ENCODE measurements at places on chromosomes 2 and 18. TPM values are rescaled to one million over a fixed set of nuclear protein-coding genes. Genes with fewer than 3 reads are reported as not detected.

DNA sequence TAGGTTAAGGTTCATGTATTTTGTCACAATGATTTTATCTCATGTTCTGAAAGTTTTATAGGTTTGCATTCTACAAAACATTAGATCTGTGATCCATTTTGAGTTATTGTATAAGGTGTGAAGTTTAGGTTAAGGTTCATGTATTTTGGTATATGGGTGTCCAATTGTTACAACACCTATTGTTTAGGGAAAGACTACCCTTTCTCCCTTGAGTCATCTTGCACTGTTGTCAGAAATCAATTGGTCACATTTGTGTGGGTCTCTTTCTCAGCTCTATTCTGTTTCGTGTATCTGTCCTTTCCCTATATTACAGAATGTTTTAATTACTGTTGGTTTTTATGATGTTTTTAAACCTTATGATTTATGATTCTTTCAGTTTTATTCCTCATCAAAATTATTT lies 192.3 kb downstream of the MCFD2 start:
- no peak for DNase-seq

GRCh38 chr18:31229829-31230228 lies 67.2 kb upstream of the DSC1 start:
- no peak for DNase-seq

DNA sequence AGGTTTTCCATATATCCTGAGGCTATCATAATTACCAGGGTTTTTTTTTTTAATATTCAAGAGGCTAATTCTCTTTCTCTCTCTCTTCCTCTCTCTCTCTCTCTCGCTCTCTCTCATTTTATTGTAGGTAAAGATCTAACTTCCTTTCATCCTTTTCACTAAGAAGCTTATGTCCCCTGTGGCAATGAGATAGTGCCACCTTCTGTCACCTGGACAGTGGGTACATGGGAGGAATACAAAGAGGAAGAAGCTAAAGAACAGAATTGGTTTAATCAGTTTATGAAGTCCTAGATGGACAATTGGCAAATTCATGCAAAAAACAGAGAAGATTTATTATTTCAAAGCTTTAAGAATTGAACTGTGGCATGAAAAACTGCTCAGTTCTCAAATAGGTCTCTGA lies 1582.3 kb upstream of the TMEFF2 start:
- no peak for DNase-seq

GRCh38 chr2:20071397-20072383 lies 20.3 kb upstream of the LAPTM4A start:
- peak; percentile 38 for DNase-seq

DNA sequence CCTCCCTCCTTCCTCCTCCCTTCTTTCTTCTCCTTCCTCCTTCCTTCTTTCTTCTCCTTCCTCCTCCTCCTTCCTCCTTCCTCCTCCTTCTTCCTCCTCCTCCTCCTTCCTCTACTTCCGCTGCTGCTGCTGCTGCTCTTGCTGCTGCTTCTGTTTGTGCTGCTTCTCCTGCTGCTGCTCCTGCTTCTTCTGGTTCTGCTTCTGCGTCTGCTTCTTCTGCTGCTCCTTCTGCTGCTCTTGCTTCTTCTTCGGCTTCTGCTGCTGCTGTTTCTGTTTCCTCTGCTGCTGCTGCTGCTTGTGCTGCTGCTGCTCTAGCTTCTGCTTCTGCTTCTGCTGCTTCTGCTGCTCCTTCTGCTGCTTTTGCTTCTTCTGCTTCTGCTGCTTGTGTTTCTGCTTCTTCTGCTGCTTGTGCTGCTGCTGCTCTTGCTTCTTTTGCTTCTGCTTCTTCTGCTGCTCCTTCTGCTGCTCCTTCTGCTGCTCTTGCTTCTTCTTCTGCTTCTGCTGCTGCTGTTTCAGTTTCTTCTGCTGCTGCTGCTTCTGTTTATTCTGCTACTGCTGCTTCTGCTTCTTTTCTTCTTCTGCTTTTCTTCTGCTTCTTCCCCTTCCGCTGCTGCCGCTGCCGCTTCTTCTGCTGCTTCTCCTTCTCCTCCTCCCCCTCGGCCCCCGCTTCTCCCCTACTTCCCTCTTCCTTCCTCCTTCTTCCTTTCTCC lies 8.6 kb downstream of the SNRNP27 start:
- no peak for DNase-seq

GRCh38 chr2:109341355-109342255 lies 212.6 kb downstream of the SH3RF3 start:
- DNase-seq: no peak

- no peak for DNase-seq
Observed at GRCh38 chr2:84631985-84632384, 115.7 kb downstream of the DNAH6 start.

DNA sequence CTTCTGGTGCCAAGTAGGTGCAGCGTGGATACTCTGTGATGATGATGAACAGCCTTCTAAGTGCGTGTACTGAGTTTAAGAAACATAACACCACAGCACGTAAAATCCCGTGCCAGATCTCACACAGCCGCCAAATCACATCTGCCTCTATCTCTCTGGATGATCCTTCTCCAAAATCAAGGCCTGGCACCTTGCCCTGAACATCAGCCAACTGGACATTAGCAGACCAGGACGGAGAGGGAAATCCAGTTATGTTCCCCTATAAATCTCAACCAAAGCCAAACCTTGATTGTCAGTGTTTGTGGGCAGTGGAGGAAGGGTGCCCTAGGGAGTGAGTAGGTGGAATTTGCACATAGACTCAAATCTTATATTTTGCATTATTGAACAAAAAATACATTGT lies 164.3 kb downstream of the MIB1 start:
- peak; percentile 15 for DNase-seq

GRCh38 chr2:43228321-43228751 lies 1.9 kb upstream of the ZFP36L2 start:
- DNase-seq: no peak

DNA sequence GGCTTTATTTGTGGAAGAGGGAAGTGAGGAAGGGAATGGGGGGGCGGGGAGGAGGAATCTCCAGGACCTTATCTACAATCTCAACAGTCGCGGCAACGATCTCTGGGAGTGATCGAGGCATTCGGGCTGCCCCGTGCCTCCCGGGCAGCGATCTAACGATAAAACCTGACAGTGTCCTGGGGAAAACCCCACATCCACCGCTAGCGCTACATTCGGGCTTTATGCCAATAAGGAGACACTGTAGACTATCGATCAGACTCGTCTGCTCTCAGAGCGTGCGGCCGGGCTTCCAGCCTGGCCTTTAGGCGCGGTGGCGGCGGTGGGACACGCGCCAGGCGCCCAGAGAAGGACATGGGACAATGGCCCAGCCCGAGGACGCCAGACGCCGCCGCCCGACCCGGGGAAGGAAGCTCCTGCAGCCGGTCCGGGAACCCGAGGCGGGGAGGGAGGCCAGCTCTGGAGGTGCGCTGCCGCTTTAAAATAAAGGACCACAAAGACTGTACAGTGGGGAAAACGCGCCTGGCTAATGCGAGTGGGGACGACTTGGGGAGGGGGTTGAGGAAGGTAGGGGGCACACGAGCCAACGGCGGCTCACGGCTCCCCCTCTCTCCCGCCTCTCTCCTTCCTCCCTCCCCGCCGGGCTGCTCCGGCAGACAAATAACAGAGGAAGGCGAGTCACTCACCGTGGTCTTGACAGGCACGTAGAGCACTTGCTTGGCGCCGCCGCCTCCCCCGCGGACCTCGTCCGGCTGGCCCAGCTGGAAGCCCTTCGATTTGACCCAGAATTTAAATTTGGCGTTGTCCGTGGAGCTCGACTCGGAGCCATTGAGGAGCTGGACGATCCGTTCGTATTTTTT lies 2.2 kb downstream of the NOL4 start:
- peak; percentile 13 for DNase-seq

DNA sequence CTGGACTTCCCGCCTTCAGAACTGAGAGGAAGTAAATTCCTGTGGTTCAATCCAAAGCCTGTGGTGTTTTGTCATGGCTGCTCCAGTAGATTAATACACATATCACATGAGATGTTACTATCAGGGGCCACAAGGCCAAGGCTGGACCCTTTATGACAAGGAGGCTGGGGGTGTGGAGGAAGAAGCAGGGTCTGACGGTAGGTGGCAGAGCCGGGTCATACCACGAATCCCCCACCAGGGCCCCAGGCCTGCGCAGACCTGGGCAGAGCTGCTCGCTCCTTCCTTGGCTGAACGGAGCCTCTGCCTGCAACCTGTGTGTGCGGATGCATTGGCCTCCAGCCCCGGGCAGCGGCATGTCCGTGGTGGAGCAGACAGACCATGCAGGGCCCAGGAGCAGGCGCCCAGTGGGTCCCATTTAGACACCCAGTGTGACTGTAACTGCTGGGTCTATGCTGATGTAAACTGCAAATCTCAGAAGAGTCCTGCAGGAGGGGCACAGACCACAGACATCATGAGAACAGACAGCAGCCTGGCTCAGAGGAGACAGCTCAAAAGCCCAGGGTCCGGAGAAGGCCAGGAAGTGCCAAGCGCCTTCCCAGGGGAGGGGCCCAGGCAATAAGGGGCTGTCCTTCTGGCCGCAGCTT lies 155.2 kb downstream of the PXDN start:
- DNase-seq: peak; percentile 66

DNA sequence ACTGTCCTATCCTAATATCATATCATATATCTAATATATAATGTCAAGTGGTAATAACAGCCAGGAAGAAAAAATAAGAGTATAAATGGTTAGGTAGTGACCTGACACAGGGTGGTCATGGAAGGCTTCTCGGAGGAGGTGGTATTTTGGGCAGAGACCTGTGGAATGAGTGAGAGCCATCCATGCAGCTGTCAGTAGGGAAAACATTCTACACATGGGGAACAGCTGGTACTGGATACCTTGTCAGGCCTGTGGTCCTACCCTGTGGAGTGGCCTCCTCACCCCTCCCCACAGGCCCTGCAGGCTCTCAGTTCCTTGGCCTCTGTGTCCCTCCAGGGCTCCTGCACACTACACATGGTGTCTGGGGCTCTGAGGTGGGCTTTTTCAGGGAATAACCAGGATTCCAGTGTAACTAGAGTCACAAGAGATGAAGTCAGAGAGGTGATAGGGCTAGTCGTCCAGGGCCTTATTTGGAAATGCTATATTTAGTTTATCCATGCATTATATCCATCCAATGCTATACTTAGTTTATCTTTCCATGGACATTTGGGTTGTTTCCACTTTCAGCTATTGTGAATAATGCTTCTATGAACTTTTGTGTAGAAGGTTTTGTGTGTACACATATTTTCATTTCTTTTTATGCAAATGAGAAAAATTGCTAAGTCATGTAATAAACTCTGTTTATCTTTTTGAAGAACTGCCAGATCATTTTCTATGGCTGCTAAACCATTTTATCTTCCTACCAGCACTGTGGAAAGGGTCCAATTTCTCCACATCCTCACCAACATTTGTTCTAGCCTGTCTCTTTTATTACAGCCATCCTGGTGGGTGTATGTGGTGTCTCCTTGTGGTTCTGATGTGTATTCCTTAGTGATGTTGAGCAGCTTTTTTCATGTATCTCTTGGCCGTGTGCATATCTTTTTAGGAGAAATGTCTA lies 75.6 kb downstream of the TPGS2 start:
- peak; percentile 10 for DNase-seq

DNA sequence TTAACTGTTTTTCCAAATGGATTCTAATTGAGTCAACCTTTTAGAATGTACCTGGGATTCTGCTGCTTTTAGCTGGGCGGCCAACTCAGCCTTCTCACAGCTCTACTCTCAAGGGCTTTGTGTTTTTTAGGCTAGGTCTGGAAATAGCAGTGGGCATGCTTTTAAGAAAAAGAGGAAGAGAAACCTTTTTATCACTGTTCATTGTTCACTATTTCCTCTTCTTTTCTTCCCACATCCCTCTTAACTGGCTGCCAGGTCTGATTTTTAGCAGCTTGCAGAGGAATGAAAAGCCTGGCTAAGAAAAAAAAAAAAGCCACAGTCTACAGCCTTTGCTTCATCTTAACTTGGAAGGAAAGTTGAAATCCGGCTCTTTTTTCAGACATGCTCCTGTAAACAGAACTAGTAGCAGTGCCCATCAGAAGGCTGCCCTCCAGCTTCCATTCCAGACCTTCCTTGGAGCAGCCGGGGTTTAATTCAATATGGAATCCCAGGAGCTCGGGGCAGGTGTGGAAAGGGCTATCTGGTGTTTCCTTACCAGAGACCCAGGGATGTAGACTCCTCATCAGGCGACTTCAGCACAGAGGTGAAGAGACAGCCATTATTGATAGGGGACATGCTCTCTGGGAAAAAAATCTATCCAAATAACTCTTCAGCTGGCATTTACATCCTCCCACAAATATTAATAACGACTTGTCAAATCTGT lies 230.7 kb downstream of the MYO3B start:
- no peak for DNase-seq

GRCh38 chr2:27262379-27263286 lies at the start of gene SLC30A3:
Gene SLC30A3 (minus strand): TSS chr2:27263047. CDS start chr2:27262906, 141 bp downstream.
- DNase-seq: peak; percentile 85

DNA sequence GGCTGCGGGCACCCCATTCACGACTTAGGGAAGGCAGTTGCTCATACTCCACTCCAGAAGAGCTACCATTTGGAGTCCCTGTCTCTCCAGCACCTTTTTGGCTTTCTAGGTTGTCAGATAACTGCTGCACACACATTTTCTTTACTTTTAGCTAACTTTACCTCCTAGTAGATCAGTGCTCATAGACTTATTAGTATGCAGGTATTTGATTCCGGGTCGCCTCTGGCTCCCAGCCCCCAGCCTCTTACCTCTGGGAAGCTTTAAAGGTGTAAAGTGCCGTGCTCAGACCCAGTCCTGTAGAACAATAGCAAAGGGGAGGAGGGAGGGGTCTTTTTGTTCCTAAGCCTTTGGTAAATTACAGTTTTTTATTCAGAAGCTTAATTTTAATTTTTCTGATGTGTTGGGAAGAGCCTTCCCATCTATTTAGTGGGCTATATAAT lies 102.9 kb downstream of the SPTBN1 start:
- no peak for DNase-seq

GRCh38 chr2:47008381-47009252 lies 93.0 kb upstream of the MCFD2 start:
- peak; percentile 34 for DNase-seq

GRCh38 chr2:240340361-240340761 lies 95.1 kb upstream of the GPC1 start:
- no peak for DNase-seq

- DNase-seq: peak; percentile 73
Observed at GRCh38 chr2:174051741-174052583, 86.8 kb upstream of the SP3 start.

DNA sequence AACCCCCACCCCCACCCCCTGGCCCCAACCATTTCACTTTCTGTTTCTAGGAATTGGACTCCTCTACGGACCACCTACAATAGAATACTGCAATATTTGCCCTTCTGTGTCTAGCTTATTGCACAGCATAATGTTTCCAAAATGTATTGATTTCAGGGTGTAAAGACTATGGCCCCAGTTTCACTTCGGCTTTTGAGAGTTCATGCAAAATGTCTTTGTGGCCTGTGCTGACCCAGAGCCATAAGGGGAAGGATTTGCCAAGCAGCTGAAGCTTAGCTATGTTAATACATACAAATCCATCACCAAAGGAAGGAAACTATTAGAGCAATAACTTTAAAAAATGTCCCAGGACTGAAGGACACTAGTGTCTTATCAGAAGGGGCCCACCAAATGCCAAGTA lies 11.2 kb upstream of the ATP9B start:
- DNase-seq: no peak

Gene CXCR1
- total RNA-seq: not detected

Gene POTEI
- total RNA-seq: 0.47 TPM

Gene TRABD2A
- total RNA-seq: 1.4 TPM

Gene ABHD1
- total RNA-seq: not detected

Gene AGXT
- total RNA-seq: 1.3 TPM

Gene CHRNA1
- 371 TPM for total RNA-seq

Gene POTEJ
- total RNA-seq: not detected

Gene YPEL5
- total RNA-seq: 50.3 TPM

Gene ZNF532
- total RNA-seq: 27.7 TPM

Gene SLC11A1
- total RNA-seq: 0.36 TPM

Gene MAP3K19
- not detected for total RNA-seq

Gene LMAN1
- total RNA-seq: 72.5 TPM

Gene LGALSL
- 11.3 TPM for total RNA-seq

Gene NAT8
- not detected for total RNA-seq

Gene CPS1
- total RNA-seq: 26.4 TPM

Measured in SJCRH30 (cell line).